ENCODE measurements at places on chromosomes 4 and X. TPM values are rescaled to one million over a fixed set of nuclear protein-coding genes. Genes with fewer than 3 reads are reported as not detected.

- no peak for DNase-seq
Observed at GRCh38 chrX:152861116-152861515, 30.3 kb downstream of the NSDHL start.

DNA sequence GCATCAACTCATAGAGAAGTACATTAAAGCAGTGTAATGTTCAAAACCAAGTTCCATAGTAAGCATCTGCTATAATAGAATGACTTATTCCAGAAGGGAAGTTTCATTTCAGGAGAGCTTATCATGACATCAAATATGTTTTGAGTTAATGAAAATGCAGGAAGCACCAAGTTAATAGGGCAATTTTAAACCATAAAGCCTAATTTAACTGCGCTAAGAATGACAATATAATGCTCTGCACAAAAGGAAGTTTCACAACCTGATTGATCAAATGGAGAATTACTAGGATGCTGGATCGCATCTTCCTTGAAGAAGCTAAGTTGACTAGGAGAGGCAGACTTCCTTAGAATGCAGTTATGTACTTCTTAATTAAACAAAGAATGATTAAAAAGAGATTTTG lies 416.9 kb upstream of the MAGEB2 start:
- DNase-seq: no peak

DNA sequence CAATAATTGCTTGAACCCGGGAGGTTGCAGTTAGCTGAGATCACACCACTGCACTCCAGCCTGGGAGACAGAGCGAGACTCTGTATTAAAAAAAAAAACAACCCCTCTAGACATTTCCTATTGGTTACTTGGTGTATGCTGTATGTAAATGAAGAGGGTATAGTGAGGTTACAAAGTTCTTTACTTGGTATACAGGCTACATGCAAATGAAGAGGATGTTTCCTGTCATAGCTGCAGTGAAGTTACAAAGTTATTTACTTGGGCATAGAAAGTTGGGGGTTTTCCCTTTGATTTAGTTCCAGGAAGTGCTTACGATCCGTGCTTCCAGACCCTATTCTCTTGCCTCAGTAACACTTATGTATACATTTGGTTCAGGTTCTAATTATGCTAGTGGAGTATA lies 38.4 kb upstream of the CLNK start:
- no peak for DNase-seq

The AFM gene
- not detected for total RNA-seq

- no peak for DNase-seq
Observed at GRCh38 chrX:141468940-141469339, 115.6 kb downstream of the SPANXA1 start.

GRCh38 chr4:97404876-97405523 lies 738.3 kb downstream of the STPG2 start:
- no peak for DNase-seq

DNA sequence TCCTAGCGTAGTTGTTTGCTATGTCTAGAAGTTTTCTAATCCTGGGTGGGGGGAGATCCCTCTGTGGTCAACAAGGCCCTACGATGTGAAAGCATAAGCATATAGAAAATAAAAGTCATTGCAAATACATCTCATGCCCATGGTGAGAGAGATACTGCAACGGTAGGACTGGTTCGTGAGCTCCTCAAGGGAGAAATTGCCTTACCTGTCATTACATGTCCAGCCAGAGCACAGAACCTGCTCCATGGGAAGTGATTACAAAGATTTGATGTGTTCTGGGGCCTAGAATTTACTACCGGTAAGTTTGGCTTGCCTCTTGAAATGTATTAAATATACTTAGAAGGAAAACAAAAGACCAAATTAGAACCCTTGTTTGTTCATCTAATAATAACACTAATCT lies 60.9 kb upstream of the FAM47B start:
- DNase-seq: no peak

GRCh38 chrX:111052478-111052877 lies 43.5 kb upstream of the PAK3 start:
- no peak for DNase-seq

DNA sequence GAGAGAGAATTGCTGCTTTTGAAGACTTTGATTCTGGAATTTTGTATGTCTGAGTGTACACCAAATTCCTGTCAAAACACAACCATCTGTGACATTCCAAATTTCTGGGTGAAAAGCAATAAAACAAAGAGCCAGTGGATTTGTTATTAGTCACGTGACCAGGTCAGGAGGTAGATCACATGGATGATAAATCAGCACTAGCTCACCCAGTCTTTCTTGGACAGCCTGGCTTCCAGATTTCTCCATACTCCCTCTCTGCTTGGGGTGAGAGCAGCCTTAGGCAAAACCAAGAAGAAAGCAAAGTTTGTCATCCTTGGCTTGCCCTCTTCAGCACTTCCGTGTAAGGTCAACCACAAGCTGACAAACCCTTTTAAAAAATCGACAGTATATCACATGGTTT lies 194.2 kb downstream of the CLCN4 start:
- no peak for DNase-seq

DNA sequence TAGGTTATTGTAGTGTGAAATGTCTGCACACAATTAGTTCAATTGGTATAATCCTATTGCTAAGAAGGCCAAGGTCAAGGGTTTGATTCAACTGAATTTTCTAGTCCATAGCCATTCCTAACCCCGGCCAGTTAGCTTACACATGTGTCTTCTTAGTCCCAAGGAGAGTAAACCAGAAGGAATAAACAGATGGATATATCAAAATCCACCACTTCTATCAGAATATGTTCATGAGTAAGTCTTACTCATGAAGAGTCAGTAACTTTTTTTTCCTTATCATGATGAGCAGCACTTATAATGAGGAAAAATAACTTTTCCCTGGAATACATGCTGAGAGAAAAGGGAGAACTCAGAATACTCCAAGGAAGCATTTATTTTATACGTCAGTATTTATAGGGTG lies 9.5 kb downstream of the HHIP start:
- no peak for DNase-seq

The ATG4A gene
- 3.2 TPM for total RNA-seq

The SAGE1 gene
- not detected for total RNA-seq

- no peak for DNase-seq
Observed at GRCh38 chrX:114338870-114339269, 245.0 kb upstream of the HTR2C start.

GRCh38 chrX:34917146-34917545 lies 25.4 kb upstream of the FAM47B start:
- DNase-seq: no peak

DNA sequence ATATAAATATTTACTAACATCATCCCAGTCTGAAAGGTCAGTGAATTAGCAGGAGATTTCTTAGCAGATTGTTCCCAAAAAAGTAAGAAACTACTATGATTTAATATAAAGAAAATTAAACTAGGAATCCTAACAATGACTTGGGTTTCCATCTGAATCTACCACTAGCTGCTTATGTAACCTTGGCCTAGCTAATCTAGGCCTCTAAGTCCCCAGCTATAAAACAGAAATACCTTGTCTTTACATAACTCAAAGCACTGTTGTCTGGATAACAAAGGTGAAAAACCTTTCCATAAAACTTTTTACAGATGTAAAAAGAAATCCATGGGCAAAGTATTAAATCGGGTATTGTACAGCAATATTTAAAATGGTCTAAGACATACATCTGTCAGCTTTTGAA lies 3.0 kb downstream of the FBXL5 start:
- DNase-seq: no peak

The SPANXN4 gene
- not detected for total RNA-seq

The PARM1 gene
- total RNA-seq: 183 TPM

The PDGFRA gene
- total RNA-seq: 20.6 TPM

The ZAR1 gene
- not detected for total RNA-seq

The MAGEA1 gene
- total RNA-seq: not detected

- DNase-seq: no peak
Observed at GRCh38 chr4:174580597-174580996, 58.3 kb upstream of the HPGD start.

DNA sequence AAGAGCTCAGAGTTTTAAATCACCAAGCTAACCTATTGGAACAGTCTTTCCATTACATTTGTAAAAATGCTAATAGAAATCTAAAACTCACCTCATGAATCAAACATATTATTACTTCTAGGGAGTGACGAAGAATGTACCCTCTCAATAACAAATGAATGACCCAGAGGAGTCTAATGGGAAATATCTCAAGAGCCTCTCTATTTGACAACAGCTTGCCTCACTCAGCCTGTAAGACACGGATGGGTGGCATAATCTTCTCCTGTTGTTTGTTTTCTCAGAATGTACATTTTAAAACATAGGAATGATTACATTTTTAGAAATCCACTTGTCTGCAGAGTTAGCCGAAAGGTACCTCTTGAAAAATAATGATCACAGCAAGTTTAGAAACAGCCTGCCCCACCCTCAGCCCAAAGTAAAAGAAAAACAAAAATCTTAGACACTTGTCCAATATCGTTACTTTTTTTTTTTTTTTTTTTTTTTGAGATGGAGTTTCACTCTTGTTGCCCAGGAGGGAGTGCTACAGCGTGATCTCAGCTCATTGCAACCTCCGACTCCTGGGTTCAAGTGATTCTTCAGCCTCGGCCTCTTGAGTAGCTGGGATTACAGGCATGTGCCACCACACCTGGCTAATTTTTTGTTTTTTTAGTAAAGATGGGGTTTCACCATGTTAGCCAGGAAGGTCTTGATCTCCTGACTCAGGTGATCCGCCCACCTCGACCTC lies 183.6 kb upstream of the FTHL17 start:
- no peak for DNase-seq

The MAB21L2 gene
- 63.0 TPM for total RNA-seq

- no peak for DNase-seq
Observed at GRCh38 chr4:185108669-185109068, 34.4 kb upstream of the SLC25A4 start.

DNA sequence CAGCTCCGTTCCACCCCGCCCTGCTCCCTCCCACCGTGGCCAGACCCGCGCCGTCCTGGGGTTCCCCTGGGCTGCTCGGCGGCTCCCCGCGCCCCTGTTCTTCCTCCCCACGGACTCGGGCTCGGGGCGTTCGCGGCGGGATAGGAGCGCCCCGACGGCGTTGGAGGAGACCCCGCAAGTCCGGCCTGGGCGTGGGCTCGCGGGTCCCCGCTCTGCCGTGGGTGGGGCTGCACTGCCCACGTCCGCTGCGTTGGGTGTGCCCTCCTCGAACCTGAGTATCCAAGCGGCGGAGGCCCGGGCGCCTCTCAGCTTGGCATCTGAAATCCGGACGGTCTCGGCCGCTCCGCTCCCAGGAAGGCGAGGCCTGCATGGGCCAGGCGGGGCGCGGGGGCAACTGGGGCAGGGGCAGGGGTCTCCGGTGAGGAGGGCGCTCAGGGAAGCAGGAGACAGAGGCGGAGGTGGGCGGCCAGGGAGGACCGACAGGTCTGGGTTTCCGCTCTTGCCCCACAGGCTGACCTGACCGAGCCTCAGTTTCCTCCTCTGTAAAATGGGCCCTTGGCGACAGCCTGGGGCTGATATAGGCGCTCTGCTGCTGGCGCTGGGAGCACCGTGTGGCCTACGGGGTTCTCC lies 12.0 kb upstream of the NAT8L start:
- no peak for DNase-seq

DNA sequence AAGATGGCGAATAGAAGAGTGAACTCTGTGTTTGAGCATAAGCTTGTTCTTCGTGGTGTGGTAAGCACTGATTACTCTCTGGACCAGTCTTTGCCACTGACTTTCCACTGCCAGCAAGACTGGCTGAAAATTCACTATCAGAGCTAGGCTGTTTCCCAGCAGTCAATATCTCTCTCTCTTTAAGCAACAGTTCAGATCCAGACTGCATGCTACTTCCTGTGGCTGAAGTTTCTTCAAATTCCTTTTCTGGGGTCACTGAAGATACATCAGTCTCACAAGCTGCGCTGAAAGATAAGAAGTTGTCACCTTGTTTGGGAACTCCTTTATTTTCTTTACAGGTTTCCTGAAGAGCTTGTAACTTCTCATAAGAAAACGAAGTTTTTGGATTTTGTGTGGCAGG lies 54.0 kb upstream of the FAM120C start:
- DNase-seq: no peak

DNA sequence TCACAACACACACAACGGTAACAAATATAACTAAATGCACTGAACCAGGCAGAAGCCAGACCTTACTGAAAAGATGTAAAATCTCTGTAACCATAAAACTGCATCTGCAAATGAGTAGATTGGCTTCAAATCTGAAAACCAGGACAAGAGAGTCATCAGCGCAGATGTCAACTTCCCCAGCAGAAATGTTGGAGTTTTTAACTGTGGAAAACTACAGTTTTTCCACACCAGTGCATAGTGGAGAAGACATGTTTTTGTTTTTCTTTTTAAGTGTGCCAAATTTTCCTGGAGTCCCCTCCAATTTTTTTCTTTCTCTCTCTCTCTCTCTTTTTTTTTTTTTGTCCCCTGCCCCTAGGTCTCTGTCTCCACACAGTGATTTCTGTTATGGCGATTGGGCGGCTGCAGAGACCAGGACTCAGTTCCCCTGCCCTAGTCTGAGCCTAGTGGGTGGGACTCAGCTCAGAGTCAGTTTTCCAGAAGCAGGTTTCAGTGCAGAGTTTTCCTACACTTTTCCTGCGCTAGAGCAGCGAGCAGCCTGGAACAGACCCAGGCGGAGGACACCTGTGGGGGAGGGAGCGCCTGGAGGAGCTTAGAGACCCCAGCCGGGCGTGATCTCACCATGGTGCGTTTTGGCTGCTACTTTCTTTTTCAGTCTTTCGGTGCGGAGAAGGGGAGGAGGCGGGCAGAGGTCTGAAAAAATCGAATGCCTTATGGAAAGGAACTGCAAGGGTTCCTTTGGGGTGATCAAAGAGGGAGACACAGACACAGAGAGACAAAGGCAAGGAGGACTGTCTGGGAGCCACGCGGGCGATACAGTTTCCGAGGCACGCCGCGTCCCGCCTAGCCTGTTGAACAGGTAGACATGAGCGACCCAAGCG lies at the start of gene GUCY1A1:
TSS of gene GUCY1A1 (plus strand) at position 505 of the 878 bp plus-strand sequence. CDS start 30,020 bp downstream, outside the sequence.
- DNase-seq: peak; percentile 12

The CLGN gene
- total RNA-seq: 1.5 TPM

DNA sequence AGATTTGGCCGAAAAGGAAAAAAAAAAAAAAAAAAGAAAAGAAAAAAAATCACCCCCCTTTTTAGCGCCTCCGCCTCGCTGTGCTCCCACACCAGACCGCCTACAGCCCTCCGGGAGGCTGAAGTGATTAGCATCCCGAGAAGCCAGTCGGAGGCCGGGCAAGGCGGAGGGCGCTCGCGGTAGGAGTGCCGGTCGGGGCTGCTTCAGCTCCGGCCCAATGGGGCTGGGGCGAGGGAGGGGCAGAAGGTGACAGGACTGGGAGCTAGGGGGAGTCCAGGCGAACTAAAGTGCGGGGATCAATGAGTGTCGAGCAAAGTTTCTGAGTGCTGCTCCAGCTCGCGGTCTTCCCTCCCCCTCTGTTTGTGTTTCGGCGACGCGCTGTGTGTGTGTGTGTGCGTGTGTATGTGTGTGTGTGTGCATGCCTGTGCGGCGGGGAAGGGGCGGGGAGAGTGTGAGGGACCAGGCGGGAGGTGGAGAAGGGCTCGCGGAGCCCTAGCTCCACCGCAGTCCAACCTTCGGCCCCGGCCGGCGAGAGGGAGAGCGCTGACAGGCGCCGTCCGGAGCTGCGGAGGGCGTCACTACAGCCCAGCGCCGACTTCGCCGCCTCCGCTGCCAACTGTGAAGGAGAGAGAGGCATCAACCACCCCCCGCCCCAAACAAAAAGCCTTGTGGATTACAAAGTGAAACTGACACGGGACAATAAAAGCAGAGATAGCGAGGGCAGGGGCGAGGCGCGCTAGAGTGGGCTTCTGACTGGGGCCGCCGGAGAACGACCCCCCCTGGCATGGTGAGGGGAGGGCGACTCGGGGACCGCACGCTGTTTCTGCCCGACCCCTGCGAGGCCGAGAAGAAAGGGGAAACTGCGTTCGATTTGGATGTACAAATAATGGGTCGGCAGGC lies at the start of gene FAT4:
TSS of gene FAT4 (plus strand) at position 280 of the 900 bp plus-strand sequence. CDS start 1,457 bp downstream, outside the sequence.
- DNase-seq: peak; percentile 82

Data from transverse colon (tissue), 4 donors.